ENCODE measurements at places on chromosomes 4 and X. TPM values are rescaled to one million over a fixed set of nuclear protein-coding genes. Genes with fewer than 3 reads are reported as not detected.

Gene SLIT2
- total RNA-seq: 11.5 TPM

Gene RHOXF2
- not detected for total RNA-seq

Gene MAGEB2
- total RNA-seq: 0.16 TPM

Gene ADH1C
- total RNA-seq: 9.3 TPM

Gene FAM193A
- 29.3 TPM for total RNA-seq

Gene TCEAL1
- total RNA-seq: 30.3 TPM

Gene GABRQ
- total RNA-seq: 0.03 TPM

Gene SPATA4
- 1.2 TPM for total RNA-seq

Gene IGFBP7
- 1,703 TPM for total RNA-seq

Gene TMEM31
- 0.38 TPM for total RNA-seq

Gene AMER1
- total RNA-seq: 5.7 TPM

Gene GJB1
- 22.4 TPM for total RNA-seq

Gene COL4A6
- total RNA-seq: 3.3 TPM

Gene CD99
- total RNA-seq: 136 TPM

Measured in kidney (tissue), 22 donors.